HuH-7 (cell line): ENCODE measurements at places on chromosomes 12 and 14.
A peak's percentile ranks its signal among the peaks of the same experiment; 100 is the strongest.

DNA sequence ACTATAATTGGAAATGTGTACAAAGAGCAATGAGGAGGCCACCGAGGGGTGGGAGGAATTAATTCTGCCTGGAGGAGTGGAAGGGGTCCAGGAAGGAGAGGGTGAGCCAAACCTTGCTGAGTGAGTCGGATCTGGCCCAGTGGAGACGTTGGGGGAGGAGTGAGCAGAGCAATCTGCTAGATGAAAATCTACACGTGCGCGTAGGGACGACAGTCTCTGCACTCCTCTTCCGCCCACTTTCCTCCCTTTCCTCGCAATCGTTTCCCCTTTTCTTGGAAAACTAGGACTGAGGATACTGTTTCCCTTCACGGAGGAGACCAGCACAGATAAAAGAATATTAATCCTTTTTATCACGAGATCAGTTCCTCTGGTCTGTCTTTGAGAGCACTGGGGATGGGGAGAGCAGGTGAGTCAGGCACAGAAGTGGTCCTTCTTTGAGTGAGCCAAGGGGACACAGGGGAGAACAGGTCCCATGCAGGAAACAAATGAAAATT is 2.9 kb upstream of the NAB2 start:
- no peak for DNase-seq

DNA sequence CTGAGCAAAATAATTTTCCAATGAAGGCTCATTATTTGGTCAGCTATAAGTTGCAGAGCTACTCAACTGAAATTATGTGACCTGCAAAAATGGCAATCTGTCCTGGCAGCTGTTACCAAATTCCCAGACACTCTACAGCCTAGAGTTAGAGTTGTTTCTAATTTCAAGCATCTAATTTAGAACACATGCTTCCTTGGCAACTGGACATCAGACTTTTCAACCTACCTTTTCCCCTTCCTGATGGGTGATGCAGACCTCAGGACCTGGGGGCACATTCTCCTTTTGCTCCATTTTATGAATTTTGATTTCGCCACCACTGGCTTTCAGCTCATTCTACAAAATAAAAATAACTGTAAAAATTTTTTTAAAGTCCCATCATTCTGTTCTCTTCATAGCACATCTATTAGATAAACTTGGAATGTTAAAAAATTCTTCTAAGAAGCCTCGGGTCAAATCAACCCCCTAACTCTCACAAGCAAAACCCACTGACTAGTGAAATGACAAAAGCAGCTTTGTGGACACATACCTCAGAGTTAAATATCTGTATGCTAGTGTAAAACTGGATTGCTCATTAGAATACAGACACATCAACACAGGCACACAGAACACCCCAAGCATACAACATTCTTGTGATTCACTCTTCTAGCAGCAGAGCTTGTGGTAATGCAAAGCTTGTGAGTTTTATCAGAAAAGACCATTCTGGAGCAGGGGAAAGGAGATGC is 33.5 kb upstream of the CERS5 start:
- no peak for DNase-seq

DNA sequence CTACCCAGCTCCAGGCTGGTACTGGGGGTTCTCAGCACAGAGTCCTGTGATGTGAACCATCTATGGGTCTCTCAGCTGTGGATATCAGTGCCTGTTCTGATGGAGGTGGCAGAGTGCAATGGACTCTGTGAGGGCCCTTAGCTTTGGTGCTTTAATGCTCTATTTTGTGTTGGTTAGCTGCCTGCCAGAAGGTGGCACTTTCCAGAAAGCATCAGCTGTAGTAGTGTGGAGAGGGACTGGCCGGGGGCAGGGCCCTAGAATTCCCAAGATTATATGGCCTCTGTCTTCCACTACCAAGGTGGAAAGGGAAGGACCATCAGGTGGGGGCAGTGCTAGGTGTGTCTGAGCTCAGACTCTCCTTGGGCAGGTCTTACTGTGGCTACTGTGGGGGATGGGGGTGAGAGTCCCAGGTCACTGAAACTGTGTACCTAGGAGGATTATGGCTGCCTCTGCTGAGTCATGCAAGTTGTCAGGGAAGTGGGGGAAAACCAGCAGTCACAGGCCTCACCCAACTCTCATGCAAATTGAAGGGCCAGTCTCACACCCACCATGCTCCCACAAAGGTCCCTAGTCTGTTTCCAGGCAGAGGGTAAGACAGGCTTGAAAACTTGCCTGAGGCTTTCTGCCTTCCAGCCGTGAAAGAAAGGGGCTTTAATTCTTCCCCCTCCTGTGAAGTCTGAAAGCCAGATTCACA is 878.1 kb downstream of the C12orf50 start:
- no peak for DNase-seq

GRCh38 chr12:84043355-84043754 is 869.2 kb downstream of the SLC6A15 start:
- peak; percentile 3 for DNase-seq
